ENCODE measurements at places on chromosomes 11 and 22.

DNA sequence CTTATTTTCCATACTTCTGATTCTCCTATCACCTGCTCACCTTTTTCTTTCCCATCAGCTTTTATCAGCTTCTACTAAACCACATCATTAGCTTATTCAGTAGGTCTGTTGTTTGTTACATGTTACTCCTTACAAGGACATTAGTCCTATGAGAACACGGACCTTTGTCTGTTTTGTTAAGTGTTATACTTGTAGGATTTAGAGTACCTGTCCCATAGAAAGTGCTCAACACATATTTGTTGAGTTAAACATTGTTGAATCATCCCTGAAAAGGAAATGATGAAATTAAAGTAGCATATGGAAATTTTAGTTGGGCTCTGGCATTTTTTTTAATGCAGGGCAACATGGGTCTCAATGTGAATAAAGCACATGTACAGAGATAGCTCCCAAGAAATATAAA, 222.1 kb upstream of the CARD18 start:
- no peak for DNase-seq

DNA sequence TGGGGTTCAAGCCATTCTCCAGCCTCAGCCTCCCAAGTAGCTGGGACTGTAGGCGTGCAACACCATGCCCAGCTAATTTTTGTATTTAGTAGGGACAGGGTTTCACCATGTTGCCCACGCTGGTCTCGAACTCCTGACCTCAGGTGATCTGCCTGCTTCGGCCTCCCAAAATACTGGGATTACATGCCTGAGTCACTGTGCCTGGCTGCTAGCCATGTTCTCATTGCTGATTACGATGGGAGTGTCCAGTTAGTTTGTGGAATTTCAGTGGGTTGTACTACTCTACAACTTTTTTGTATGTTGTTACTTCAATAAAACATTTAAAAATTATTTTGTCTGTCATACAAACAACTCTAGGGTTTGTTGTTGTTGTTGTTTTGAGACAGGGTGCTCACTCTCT, 4.8 kb upstream of the VPS11 start:
- no peak for DNase-seq

GRCh38 chr22:19035474-19036228, 86.6 kb downstream of the DGCR2 start:
- no peak for DNase-seq

GRCh38 chr22:38455530-38456271, 702 bp upstream of the KCNJ4 start:
- peak; percentile 29 for DNase-seq

- DNase-seq: no peak
These were observed 5.4 kb downstream of the CTSF start for GRCh38 chr11:66562907-66563583.

- no peak for DNase-seq
These were observed 9.5 kb downstream of the MUC5AC start for GRCh38 chr11:1167256-1167655.

All from NCI-H1930 (cell line).